ENCODE measurements at places on chromosomes 2 and 18.
A peak's percentile ranks its signal among the peaks of the same experiment; 100 is the strongest.

- no peak for DNase-seq
These were observed 69.6 kb downstream of the THNSL2 start for GRCh38 chr2:88239781-88240180.

DNA sequence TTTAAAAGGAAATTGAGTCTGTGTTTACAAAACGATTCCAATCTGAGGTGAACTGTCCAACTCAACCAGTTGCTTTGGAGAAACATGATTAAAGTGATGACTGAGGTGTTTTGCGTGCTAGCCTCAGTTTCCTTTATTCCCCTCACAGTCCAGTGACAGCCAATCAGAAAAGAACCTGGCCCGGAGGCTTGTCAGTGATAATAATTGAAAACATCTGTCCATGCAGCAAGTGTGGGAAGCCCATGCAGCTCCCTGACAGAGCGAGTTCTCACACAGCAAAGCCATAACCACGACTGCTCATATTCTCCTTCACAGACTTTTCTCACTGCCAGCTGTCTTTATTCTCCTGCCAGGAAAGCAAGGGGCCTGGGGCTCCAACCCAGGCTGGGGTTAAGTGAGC is 613.4 kb downstream of the ARHGAP15 start:
- no peak for DNase-seq

DNA sequence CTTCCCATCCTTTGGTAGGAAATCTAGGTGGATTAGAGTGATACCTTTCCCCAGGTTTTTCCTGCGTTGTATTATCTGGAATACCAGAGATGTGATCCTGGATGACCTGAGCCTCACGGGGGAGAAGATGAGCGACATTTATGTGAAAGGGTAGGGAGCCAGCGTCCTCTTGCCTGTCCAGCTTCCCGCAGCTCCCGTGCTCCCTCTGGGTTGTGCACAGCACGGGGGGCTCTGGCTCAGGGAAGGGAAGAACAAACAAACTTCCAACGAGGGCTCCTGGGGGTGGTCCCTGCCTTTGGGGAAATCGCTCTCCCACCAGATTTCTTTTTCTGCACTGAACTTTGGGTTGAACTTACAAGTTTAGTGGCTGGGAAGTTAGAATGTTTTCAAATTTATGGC is 215.7 kb downstream of the DYSF start:
- DNase-seq: no peak

DNA sequence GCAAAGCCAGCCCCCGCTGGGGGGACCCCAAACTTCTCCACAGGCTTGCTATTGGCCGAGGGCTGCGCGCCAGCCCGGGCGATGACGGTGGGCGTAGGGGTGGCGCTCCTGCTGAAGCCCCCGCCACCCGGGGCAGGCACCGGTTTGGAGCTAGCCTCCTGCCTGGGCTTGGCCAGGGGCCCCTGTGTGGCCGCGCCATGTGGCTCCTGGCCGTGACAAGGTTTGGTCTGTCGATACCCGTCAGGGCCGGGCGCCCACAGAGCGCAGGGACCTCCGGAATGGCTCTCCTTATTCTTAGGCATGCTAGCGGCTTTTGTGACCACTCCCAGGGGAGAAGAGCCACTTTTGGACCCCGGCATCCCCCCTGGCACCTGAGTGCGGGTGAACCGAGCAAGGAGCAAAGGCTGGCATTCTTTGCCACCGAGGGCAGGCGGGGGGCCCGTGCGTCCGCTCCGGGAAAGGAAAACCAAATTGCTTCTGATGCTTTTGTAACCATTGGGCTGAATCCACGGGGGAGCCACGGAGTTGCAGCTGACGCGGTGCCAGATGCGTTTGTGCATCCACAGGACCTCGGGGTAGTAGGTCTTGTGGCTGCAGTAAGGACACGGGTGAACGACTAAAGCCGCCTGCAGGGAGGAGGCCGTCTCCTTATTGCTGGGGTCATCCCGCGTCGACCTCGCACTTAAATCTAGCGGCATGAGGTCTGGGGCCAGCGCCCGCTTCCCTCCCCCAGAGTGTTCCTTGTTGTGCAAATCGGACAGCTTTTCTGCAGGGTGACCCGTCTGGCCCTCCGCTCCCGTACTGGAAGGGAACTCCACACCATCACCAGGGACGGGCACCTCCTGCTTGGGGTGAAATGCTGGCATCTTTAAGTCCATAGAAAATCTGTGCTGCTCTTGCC is 115.6 kb downstream of the ZNF516 start:
- DNase-seq: no peak

GRCh38 chr18:28814365-28814764 is 637.4 kb upstream of the CDH2 start:
- no peak for DNase-seq

GRCh38 chr2:134245340-134245984 is 8.4 kb upstream of the MGAT5 start:
- DNase-seq: peak; percentile 54

- DNase-seq: no peak
These were observed 172.1 kb downstream of the SETBP1 start for GRCh38 chr18:44852818-44853217.

DNA sequence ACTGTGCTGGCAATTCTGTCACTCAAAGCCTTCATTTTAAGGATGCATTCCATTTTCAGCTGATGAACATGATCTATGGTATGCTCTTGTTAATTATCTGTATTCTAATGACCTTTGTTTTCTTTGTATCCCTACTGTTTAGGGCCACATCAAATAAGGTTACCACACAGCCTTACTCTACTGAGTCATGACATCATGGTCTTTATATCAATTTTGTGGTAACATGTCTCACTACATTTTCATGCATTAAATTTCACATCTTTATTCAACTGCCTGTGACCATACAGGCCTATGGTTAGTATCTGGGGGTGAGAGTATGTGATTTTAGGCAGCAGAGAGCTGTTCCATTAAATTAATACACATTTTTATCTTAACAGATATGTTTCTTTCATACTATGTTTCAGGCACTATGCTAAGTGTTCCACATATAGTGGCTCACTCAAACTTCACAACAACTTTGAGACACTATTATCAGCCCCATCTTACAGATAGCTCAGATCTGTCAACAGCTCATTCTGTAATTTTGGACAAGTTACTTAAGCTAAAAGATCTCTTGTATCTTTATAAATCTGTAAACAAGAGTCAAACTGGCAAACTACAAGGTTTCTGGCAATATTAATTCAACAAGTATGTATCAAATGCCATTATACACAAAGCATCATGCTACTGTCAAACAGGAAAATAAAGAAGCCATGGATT is 18.0 kb downstream of the LRPPRC start:
- DNase-seq: no peak

DNA sequence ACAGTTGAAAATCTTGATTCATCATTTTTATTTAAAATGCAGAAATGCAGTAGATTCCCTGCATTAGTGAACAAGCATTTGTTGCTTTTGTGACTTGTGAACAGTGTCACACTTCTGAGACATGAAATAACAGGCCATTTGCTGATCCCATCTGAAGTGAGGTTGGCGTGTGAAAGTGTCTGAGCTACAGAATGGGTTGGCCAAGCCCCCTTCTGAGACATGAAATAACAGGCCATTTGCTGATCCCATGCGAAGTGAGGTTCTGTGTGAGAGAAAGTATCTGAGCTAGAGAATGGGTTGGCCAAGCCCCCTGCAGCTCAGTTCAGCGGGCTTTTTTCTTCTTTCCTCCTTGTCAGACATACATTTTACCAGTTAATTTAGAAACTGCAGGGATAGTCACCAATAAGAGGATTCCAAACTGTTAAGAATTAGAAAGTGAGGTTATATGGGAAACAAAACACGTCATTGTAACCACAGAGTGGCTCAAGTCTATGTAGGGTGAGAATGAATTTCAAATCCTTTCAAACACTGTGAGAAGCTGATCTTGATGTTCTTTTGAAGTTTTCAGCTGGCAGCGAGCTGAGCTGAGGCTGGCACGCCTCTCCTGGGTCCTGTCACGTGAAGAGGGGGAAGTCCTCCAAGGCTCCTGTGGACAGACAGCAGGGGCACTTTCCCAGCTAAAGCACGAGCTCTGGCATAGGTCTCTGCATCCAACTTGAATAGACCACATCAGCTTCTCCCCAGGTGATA is 339.2 kb upstream of the SALL3 start:
- no peak for DNase-seq

DNA sequence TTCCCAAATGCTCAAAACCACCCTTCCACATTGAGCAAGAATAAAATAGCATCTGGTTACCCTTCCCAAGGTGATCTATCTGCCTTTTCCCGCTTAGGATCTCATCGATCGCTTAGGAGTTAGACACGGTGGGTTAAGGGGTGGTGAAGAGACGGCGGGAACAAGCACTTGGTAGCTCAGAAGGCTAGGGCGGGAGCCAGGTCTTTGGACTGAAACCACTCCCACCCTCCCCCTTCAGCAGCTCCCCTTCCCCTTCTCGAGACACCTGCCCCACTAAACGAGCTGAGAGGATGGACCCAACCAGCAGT is 513 bp downstream of the THOC1 start:
- no peak for DNase-seq

DNA sequence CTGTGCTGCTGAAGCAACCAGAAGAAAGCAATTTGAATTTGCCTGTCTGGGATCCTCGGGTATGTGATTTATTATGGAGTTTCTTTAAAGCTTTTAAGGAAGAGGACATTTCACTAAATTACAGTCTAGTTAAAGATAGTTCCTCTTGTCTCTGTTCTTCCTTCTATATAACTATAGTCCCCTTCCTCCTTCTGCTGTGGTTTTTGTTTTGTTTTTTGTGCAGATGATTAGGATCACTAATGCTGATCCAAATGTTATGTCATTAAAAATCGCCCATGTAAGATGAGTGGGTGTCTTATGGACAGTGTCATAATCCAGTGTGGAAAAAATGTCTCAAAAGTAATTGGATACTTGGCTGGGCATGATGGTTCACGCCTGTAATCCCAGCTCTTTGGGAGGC is 24.7 kb downstream of the PAPOLG start:
- DNase-seq: no peak

- DNase-seq: no peak
These were observed 14.8 kb downstream of the MBD2 start for GRCh38 chr18:54209471-54210180.

DNA sequence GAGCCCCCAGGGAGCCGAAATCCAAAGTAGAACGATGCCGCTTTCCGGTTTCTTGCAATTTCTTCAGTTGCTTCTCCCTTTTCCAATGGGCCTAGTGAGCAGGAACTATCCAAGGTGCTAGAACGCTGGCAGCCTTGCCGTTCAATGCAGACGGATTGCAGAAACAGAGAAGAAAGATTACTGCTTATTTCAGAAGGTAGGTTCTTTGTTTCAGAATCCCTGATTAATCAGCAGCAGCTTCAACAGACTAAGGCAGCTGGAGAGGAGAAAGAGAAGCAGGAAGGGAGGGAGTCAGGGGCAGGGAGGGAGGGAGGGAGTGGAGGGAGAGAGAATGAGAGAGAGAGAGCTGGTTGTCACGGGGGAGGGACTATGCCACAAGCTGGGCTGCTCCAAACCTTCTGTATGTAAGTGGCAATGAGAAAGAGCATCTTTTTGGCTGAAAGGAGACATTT is 576 bp downstream of the NYAP2 start:
- DNase-seq: no peak

DNA sequence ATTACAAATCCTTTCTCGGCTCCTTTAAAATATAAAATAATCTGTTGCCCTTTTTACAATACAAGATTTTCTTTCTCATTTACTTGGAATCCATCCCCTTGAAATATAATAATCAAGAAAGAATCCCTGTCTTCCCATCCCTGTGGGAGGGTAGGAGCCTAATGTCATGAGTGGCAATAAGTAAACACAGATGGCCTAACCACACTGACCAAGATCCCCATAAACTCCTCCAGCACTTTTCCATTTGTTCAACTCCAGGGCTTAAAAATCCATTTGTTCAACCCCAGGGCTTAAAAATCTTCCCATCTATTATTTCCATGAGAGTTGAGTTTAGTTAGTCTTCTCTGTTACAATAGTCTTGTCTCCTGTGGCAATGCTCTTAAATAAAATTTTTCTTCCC is 297.6 kb downstream of the CDH7 start:
- DNase-seq: no peak

DNA sequence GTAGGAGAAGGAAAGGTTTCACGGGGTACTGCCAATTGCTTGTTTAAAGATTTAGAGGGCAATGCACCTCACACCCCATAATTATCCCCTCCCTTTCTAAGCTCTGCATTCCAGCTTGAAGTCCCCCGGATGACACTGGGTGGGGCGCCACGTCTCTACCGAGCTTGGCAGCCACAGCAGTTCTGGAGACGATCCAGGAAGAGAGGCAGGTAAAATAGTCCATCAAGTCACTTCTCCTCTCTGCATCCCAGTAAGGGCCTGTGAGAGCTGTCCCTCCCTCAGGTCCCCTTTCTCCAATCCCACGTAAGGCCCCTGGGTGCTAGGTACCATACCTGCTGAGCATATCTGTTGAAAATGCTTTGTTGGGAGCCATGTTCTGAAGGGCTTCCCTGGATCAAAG is 65.7 kb downstream of the CAPN13 start:
- no peak for DNase-seq

DNA sequence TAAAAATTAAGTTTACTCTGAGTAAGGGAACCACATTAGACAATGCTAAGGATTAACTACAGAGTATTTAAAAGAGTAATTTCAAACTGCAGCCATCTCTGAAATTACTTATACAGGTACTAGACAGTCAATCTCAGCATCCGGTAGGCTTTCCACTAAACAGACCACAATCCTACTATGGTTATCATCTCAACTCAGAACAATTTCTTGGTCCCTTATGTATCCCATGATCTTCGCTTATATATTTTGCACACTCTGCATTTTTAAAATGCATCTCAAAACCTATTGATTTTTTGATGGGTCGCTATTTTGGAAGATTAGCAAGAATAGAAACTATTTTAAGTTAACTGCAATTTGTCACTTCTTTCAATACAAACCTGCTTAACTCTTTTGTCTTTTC is 1.4 kb downstream of the PPP4R1 start:
- no peak for DNase-seq

GRCh38 chr2:102615620-102616436 is 3.5 kb upstream of the SLC9A2 start:
- peak; percentile 47 for DNase-seq

- DNase-seq: no peak
These were observed 18.0 kb downstream of the RBM44 start for GRCh38 chr2:237816531-237816930.

- DNase-seq: no peak
These were observed 214.2 kb downstream of the DYSF start for GRCh38 chr2:71667256-71668182.
